Activated naive CD8-positive, alpha-beta T cell treated with anti-CD3 and anti-CD28 coated beads for 36 hours (primary cell): ENCODE measurements at places on chromosomes 2 and 18. TPM values are rescaled to one million over a fixed set of nuclear protein-coding genes. Genes with fewer than 3 reads are reported as not detected.

DNA sequence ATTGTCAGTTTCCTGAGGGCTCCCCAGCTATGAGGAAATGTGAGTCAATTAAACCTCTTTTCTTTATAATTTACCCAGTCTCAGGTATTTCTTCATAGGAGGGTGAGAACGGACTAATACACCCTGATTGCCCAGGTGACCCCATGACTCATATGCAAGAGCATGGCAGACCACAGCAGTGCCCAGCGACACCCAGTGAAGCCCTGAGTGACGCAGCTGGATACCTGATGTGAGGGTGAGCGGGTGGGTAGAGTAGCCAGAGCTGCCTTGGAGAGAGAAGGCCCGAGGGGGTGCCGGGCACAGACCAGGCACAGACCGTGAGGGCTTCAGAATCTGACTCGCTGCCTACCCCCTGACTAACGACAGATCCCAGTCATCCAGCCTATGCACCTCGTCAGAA lies 15.4 kb downstream of the ALPG start:
- DNase-seq: no peak

Gene ERICH2
- not detected for total RNA-seq

Gene NEU4
- 0.08 TPM for total RNA-seq

Gene EVX2
- not detected for total RNA-seq
